GM13977 (cell line): ENCODE measurements at places on chromosomes 11 and 22.

DNA sequence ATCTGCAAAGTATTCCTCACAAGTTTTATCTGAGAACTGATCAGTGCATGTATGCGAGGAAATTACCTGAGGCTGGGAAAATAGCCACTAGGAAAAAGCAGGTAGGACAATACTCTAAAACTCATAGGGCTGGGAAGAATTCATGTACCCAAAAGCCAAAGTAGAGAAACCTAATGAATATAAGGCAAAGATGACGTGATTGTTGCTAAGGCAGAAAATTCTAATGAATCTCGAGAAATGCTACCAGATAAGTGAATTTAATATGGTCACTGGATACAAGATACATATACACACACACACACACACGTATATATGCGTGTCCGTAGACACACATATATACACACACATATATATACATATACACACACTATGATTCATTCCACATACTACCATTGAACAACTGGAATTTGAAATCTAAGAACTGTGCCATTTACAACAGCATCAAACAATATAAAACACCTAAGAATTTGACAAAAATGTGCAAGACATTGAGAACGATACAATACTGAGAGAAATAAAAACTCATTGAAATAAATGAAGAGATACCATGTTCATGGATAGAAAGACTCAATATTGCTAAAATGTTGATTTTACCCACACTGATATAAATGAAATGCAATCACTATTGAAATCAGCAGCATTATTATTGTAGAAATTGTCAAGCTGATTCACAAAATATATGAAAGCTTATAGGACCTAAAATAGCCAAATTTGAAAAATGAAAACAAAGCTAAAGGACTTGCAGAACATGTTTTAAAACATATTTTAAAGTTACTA, 46.4 kb downstream of the ARHGAP20 start:
- DNase-seq, result no peak

DNA sequence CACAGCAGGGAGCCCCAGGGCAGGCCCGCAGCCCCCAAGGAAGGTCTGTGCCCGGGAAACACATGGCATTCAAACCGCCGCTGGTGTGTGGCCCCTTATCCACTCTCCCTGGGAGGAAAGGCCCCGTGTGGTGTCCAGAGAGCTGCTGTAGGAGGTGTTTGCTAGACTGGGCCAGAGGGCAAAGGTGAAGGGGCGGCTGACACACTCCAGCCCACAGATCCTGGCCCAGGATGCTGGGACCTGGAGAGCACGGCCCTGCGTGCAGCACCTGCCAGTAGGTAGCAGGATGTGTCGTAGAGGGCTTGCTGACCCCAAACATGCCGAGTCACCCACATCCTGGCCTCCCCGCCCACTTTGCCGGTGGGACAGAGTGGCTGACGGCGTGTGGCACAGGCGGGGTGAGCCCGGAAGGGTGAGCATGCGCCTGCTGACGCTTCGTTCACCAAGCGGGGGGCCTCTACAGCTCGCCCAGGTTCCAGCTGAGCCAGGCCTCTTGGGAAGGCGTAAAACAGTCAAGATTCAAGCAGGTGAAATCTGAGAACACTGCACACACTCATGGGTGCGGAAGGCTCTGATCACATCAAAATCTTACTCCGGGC, 11.0 kb downstream of the OSBPL5 start:
- no peak for DNase-seq

DNA sequence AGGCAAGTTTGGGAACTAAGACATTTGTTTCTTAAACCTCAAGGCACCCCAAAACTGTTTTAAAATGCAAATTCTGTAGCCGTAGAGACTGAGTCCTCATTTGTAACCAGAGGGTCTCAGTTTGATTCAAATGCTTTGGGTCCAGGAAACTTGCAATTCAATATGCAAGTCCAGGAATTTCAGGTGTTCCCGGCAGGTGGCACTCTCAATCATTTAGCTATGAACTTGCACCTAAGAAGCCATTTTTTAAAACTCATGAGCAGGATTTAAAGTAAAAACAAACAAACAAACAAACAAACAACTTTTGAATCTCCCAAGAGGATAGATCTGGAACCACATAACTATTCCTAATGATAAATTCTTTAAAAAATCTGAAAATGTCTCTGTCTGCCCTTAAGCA, 8.7 kb upstream of the ABTB2 start:
- peak; percentile 56 for DNase-seq

- DNase-seq, result no peak
These were observed 143.3 kb downstream of the GUCY1A2 start for GRCh38 chr11:106875013-106875412.

DNA sequence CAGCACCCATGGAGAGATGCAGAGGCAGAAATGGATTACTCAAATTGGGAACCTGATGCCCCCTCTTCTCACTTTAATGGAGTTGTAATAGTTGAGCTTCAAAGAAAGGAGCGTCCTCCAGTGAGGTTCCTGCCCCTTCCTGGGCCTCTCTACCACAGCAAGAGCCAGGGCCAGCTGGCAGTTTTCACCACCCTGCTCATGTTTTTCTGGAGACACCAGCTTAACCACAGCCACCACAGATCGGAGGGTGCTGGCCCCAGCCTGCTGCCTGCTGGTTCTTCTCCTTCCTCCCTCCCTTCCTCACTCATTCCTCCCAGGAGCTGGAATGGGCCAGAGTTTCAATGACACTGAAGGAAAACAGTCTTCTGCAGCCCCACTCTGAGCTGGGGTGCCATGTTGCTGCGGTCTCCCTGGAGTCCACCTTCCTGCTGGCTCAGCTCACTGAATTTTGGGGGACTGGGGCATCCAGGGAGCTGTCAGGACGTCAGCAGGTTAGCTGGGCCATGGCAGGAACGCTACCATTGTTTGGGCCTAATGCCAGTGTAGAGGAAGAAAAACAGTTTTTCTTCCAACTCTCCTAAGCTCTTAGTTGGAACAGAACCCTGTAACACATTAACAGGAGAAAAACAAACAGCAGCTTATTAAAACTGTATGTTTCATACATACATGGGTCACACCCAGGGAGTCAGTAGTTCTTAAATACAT, 57.7 kb downstream of the TRAF6 start:
- DNase-seq, result no peak

DNA sequence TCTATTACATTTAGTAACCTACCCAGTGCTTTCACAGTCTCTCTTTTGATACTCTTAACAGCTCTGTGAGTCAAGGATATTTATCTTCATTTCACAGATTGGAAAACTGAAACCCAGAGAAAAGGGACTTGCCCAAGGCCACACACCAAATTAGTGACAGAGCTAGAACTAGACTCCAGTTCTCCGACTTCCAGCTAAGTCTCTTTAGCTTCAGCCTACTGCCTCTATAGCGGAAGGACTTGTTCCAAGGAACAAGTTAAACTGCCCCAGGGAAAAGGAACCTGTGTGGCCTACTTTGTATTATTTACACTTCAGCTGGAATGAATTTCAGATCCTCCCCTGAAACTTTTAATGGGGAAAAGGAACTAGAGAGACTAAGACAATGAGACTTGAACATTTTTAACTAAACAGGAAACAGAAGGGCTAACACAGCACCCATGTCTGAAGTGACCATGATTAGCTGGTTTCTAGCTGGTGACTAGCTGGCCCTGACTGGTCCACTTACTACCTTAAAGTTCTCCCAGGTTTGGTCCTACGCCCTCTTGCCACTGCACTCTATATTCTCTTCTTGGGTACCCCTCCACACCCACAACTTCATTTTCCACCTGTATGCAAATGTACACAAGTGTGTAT, 1.3 kb downstream of the LRRC51 start:
- no peak for DNase-seq

- DNase-seq, result no peak
These were observed 28.0 kb upstream of the L3MBTL2 start for GRCh38 chr22:41177040-41177621.

DNA sequence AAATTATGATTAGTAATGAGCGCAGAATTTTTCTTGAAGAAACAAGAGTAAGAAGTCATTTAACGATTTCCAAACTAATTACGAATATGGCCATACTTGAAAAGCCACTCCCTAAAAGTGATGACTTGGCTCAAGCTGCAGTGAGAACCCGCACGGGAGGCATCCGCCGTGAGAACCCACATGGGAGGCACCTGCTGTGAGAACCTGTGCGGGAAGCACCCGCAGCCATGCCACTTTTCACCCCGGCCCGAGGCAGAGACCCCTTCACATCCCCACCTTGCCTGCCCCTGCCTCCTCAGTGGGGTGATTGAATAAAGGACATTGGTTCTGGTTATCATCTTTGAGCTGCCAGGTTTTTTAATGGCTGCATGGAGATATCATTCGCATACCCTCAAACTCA, 89.7 kb downstream of the BRD1 start:
- DNase-seq, result no peak

- DNase-seq, result no peak
These were observed 34.7 kb upstream of the NRIP3 start for GRCh38 chr11:9038541-9038940.

DNA sequence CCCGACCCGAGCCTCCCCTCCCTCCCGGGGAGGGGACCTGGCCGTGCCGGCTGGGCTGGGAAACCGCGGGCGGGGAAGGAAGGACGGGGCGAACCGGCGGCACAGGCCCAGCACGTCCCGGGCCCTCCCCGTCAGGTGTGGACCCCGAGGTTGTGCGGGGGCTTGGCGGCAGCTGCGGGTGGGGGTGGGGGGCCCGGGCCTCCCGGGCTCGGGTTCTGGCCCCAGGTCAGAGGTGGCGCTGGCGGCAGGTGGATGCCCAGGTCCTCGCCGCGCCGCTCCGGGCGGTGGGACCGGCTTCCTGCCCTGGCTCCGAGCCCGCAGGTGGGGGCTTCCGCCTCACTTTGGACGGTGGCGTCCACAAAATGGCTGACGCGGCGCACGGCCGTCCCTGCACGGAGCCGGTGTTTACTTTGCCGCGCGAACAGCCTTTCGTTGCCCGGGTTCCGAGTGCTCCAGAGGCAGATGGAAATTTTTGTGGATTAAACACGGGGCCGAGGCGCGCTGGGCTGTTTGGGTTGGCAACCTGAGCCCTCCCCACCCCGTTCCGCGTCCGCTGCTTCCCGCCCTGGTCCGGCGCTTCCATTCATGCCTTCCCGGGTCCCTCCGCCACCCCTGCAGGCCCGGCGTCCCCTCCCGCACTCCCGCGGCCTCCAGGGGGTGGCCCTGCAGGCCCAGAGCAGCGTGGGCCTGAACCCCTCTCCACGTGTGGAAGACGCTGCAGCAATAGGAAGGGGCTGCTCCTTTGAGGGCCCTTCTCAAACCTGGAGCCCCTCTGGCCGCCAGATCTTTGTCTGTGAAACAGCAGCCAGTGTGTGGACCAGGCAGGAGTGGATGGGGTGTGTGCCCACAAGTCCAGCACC, 92.0 kb upstream of the KCNQ1OT1 start:
- DNase-seq, result no peak

DNA sequence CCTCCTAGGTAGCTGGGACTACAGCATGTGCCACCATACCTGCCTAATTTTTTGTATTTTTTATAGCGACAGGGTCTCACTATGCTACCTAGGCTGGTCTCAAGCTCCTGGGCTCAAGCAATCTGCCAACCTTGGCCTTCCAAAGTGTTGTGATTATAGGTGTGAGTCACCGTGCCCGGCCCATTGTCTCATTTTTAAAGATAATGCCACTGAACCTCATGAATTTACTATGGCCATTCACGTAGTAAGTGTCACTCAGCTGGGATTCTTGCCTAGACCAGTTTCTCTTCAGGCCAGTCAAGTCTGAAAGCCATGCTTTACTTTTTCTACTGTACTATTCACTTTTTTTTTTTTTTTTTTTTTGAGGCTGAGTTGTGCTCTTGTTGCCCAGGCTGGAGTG, 22.4 kb downstream of the DEPDC5 start:
- DNase-seq, result no peak

DNA sequence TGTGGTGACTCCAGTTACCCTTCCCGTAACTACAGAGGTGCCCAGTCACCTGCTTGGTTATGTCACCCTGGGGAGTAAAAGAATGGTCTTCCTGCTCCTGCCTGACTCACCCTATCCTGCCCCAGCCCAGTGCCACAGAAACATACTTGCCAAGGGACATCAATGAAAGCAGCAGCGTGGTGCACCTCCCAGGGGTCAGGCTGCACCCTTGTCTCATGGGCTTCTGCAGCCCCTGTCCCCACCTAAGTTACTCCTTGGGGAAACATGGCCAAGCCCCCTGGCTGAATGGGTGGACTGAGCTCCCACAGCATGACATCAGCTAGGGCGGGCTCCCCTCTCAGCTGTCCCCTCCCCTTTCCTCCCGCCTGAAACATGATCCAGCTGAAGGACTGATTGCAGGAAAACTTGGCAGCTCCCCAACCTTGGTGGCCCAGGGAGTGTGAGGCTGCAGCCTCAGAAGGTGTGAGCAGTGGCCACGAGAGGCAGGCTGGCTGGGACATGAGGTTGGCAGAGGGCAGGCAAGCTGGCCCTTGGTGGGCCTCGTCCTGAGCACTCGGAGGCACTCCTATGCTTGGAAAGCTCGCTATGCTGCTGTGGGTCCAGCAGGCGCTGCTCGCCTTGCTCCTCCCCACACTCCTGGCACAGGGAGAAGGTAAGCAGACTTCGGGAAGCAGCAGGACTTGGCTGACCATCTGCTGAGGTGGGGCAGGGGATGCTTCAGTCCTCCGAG, at the start of gene HTR3A:
HTR3A (plus strand) TSS at position 368 of the 730 bp plus-strand sequence; CDS start at position 586, 218 bp downstream.
- DNase-seq, result no peak

GRCh38 chr22:46289244-46289891, 7.3 kb upstream of the GTSE1 start:
- DNase-seq, result no peak

GRCh38 chr11:30316237-30316636, 6.7 kb upstream of the ARL14EP start:
- no peak for DNase-seq

DNA sequence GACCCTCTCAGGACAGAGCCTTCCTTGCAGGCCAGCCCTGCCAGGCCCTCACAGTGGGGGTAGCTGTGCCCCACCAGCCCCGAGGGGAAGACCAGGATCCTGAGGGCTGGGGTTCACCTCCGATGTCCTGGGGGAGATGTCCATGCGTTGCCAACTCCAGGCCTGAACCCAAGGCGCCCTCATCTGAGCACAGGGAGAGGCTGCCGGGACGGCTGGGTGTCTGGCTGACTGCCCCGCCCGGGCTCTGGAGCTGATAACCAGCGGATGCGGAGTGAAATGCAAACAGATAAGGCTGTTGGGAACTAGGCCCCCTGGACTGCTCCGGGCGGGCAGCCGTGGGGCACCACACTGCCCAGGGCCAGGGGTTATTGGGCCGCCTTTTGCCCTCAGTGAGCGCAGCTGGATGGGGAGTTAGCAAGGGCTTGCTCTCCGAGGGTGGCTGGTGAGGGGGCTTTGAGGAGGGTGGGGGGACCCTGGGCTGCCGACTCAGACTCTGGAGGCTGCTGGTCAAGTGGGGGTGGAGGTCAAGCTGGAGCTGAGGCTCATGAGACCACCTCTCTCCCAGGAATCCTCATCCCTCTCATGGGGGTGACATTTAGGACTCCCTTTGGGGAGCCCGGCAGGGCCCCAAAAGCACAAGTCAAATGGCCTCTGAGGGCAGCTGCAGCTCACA, 5.6 kb upstream of the MUC6 start:
- no peak for DNase-seq

DNA sequence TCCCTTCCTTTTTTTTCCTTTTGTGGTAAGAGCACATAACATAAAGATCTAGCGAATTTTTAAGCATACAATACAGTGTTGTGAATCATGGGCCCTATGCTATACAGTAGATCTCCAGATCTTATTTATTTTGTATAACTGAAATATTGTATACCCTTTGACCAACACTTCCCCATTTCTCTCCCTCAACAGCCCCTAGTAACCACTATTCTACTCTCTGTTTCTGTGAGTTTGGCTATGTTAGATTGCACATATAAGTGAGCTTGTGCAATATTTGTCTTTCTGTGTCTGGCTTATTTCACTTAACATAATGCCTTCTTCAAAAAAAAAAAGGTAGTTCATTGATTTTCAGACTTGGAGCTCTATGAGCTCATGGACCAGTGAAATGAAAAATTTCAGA, 180.5 kb downstream of the C11orf91 start:
- DNase-seq, result no peak

- peak; percentile 4 for DNase-seq
These were observed 30.4 kb downstream of the ADAMTS15 start for GRCh38 chr11:130478881-130479280.
